Lung (tissue), 17 donors: ENCODE measurements at places on chromosomes 3 and 15. TPM values are rescaled to one million over a fixed set of nuclear protein-coding genes. Genes with fewer than 3 reads are reported as not detected.

GRCh38 chr3:47370887-47371697 is 9.7 kb upstream of the PTPN23 start:
- no peaks in the 10 kb centered on the region for H3K36me3 ChIP-seq
- H3K4me3 ChIP-seq = no peak overlapping the region
- DNase-seq = no peak

- DNase-seq = peak; percentile 46
- no peak overlapping the region for H3K4me3 ChIP-seq
- H3K36me3 ChIP-seq = no peaks in the 10 kb centered on the region
- no peaks in the 10 kb centered on the region for H3K4me1 ChIP-seq
- no peaks in the 10 kb centered on the region for H3K27me3 ChIP-seq
- no peak overlapping the region for H3K27ac ChIP-seq
Measured at GRCh38 chr3:163071713-163072112, 1575.1 kb downstream of the OTOL1 start.

GRCh38 chr3:113151461-113152031 is 59.8 kb upstream of the BOC start:
- no peak for DNase-seq
- no peaks in the 10 kb centered on the region for H3K27me3 ChIP-seq
- peaks cover 30% of the 10 kb centered on the region for H3K4me1 ChIP-seq
- no peak overlapping the region for H3K4me3 ChIP-seq
- H3K36me3 ChIP-seq = no peaks in the 10 kb centered on the region
- peak overlapping the region; percentile 69 for H3K27ac ChIP-seq

The ZMYND10 gene
- 117 TPM for total RNA-seq

The SLC22A13 gene
- total RNA-seq = 0.64 TPM
